Stimulated activated CD4-positive, alpha-beta T cell treated with anti-CD3 and anti-CD28 coated beads, Interleukin-12 subunit alpha, Interleukin-12 subunit beta, amount 100 ng/mL, for 4 hours (primary cell): ENCODE measurements at places on chromosomes 6 and 20.

- DNase-seq: no peak
Observed at GRCh38 chr6:53828966-53829697, 34.3 kb downstream of the LRRC1 start.

- DNase-seq: no peak
Observed at GRCh38 chr20:34269996-34270627, 28.9 kb downstream of the ASIP start.

- DNase-seq: no peak
Observed at GRCh38 chr6:30319146-30319835, 7.4 kb upstream of the TRIM39 start.

DNA sequence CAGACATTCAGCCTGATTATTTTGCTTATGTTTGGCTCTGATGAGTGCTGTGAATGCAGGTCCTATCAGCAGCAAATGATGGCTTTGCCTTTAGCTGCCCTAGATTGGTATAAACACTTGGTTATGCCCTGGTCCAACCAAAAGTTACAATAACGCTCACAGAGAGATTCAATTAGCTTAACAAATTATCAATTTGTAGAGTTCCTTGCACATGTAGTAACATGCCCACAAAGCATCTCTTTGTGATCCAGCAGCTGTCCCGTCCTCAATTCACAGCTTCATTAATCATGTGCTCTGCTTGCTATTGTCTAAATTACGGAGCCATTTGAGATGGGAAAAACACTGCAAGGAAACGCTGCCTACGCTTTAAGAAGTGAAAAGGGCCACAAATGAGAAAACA, 457.9 kb downstream of the HDGFL1 start:
- DNase-seq: no peak

- no peak for DNase-seq
Observed at GRCh38 chr6:44558832-44559251, 171.3 kb downstream of the CDC5L start.

- no peak for DNase-seq
Observed at GRCh38 chr6:51462896-51463295, 624.5 kb downstream of the PKHD1 start.

DNA sequence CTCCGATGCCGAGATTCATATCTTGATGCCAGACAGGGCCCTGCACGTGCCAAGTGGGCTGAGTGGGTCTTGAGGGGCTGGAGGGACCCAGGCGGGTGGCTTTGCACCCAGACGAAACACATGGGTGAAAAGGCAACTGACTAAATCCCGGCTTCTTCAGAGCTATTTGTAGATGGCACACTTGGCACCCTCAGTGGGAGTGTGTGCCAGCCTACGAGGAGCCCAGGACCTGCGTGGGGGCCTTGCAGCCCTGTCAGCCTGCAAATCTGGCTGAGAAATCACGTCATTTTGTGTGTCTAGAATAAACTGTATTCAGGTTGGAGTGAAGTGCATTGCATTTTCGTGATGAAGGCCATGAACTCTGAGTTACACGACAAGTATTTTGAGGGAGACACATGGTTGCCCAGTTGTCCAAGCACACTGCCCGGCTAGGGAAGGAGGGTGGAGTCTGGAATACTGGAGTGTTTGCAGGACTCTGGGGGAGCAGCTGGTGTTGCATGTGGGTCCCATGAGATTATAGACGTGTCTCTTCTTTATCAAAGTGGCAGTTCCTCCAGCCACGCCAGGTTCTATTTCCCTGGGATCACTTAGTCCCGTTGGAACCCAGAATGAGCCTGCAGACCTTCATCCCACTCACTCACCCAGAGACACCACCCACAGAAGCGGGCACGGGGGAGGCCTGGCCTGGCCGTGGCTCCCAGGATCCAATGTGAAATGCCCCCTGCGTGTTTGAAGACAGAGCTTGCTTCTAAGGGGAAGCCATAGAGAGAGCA, 60.2 kb downstream of the DLL1 start:
- no peak for DNase-seq

- no peak for DNase-seq
Observed at GRCh38 chr20:19748681-19749080, 9.4 kb upstream of the RIN2 start.

DNA sequence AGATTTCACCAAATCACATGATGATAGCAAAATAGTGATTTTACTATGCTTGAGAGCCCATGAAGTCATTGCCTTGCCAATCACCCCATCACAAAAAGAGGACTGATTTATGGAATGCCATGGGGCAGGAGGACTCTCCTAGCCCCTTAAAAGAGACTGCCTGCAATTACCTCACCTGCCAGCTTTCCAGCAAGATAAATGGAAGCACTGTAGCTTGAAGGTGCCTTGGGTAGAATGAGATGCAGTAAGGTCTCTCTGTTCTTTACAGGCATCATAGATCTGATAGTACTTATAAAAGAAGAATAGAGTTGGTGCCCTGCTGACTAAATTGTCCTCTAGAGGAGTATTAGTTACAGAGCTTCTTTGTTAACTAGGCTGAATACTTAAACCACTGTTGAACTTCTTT, 242.3 kb downstream of the TMEM242 start:
- no peak for DNase-seq

- DNase-seq: no peak
Observed at GRCh38 chr6:44897316-44897715, 430.8 kb upstream of the RUNX2 start.
